ENCODE measurements at places on chromosomes 6 and 20.
A peak's percentile ranks its signal among the peaks of the same experiment; 100 is the strongest.

DNA sequence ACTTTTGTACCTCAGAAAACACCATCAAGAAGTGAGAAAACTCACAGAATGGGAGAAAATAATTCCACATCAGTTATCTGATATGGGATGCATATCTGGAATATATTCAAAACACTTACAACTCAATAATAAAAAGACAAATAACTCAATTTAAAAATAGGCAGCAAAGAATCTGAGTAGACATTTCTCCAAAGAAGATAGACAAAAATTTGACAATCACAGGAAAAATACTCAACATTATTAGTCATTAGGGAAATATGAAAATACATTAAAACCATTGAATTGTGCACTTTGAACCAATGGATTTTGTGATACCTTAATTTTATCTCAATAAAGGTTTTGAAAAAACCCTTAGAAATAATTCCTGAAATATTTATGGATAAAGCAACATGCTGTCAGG, 36.9 kb upstream of the STMND1 start:
- no peak for DNase-seq

GRCh38 chr6:138467901-138468300, 31.4 kb downstream of the NHSL1 start:
- no peak for DNase-seq

DNA sequence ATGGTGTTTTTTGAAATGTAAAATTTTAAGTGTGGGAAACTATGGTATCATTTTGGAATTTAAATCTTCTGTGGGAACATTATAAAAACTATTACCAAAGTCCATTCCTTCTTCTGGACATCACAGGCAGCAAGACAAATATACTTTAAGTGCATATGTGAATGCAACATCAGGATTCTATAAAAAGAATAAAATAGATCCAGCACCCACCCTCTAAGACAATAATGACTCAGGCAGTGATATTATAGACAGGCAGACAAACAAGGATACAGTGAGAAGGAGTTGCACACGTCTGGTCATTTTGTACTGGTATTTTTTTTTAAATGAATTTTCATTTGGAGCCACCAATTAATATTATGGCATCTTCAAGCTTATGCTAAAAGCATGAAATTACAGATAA, 21.1 kb upstream of the NEDD9 start:
- DNase-seq: no peak

DNA sequence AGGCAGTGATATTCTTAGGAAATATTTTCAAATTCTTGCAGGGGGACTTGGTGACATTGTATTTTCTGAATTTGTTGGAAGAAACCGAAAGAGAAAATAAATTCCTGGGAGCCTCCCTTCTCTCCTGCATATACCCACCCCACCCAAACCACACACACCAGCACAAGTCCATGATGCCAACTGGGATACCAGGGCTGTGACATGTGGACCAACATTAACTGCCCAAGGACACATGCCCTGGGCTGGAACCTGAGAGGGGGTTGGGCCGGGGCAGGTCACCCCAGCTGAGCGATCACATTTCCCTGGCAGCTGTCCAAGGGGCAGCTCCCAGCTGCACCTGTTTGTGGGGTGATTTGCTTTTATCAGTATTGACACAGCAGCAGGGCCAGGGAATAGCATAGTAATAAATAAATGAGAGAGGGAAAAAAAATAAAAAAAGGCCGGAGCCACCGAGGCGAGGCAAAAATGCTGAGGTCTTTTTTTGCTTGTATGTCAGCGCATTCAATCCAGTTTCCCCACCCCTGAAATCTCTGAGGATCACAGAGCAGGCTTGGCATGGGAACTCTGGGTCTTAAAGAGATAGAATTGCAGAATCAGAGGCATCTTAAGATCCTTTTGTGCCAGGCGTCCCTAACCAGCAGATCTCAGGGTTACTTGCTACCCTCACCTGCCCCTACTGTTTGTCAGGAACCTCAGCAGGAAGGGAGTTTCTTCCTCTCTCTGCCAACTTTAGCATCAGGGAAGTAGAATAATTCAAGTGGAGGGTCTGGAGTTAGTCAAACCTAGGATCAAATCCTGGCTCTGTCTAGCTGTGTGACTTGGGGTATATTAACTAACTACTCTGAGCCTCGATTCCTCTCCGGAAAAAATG, 66.5 kb upstream of the PIM1 start:
- DNase-seq: peak; percentile 89

GRCh38 chr6:100144991-100145390, 151.0 kb upstream of the MCHR2 start:
- no peak for DNase-seq

DNA sequence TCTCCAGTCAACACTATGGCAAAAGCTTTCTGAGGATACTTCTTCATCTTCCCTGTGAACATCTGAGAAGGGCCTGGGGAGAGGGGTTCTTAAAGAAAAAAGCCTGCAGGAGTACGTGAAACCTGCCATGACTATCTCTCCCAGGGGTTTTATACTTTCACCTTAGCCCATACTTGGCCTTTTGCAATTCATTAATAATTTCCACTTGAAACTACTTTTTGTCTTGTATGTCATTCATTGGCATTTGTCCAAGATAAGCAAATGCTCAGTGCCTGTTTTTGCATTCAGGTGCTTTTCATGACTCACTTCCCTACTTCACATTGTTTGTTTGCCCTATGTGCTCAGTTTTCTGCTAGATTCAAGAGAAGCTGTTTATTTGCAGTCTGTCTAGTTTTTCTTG, 580.3 kb upstream of the GJE1 start:
- no peak for DNase-seq

GRCh38 chr6:89799756-89800155, 19.8 kb downstream of the MDN1 start:
- DNase-seq: no peak

DNA sequence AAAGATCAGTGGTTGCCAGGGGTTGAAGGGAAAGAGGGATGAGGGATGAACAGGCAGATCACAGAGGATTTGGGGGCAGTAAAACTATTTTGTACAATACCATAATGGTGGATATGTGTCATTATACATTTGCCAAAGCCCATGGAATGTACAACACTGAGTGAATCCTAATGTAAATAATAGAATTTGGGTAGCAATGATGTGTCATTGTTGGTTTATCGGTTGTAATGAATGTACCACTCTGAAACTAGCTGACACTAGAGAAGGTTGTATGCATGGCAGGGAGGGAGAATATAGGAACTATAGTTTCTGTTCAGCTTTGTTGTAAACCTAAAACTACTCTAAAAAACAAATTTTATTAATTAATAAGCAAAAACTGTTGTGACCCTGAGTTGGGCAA, 17.8 kb upstream of the ASF1A start:
- DNase-seq: no peak

- no peak for DNase-seq
These were observed 23.8 kb upstream of the GCM1 start for GRCh38 chr6:53172468-53172803.

GRCh38 chr6:133995758-133996157, 42.7 kb downstream of the TBPL1 start:
- DNase-seq: no peak

DNA sequence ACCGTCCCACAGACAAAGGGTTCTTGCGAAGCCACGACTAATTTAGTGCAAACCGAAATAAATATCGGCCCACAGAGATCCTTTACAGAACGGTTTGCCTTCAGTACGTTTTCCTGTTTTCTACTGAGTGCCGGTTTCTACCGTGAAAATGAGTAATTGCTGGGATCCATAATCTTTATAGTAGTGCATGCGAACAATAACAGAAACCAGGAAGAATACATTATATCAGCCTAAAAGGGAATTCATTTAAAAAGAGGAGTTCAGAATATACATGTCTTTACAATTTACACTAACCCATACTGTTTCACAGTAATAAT, 292 bp upstream of the MTCL3 start:
- DNase-seq: no peak

GRCh38 chr6:18342223-18342622, 44.9 kb upstream of the RNF144B start:
- DNase-seq: no peak
